ENCODE measurements at places on chromosomes 2 and 18.

- no peak for DNase-seq
Observed at GRCh38 chr2:173410579-173410978, 55.9 kb downstream of the CDCA7 start.

DNA sequence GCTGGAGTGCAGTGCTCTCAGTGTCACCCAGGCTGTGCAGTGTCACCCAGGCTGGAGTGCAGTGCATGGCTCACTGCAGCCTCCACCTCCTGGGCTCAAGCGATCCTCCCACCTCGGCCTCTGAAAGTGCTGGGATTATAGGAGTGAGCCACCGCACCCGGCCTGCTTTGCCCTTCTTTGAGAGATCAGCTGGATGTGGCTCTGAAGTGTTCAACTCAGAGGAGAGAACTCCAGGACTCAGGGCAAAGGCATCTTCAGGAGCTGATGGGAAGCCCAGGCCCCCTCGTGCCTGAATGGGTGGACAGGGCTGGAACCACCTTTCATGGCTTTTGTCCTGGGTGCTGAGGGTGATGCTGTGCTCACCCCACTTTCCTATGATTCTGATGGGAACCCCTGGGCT lies 52.0 kb upstream of the HAAO start:
- DNase-seq, result no peak

DNA sequence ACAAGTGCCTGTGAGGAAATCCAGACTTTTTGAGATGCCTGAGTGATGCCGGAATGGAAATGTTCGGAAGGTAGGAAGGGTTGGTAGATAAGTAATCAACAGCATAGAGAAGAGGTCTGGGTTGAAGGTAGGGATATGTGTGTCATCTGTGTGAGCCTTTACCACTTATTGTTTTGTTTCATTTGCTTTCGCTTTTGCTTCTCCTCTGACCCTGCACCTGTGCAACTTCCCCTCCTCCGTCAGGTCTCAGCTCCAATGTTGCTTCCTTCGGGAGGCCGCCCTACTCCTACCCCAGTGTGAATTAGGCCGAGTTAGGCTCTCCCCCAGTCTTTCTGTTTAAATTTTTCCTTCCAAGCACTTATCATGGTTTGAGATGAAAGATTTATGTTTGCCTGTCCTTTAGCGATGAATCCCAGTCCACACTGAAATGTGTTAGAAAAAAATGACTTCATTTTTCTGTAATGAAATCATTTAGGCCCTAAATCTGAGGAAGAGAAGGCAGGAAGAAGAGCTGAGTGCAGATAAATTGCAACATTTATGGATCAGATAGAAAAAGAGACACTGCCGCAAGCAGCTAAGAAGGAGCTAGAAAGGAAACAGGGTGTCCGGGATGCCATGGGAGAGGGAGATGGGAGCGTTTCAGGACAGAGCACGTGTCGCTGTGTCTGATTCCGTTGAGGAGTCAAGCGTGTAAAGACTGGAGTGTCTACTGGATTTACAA lies 139.6 kb upstream of the PELI1 start:
- DNase-seq, result peak; percentile 21

GRCh38 chr2:241315879-241316631 lies at the start of gene SEPTIN2:
Gene SEPTIN2, plus strand, starts transcription at chr2:241315925. Its CDS starts 8,308 bp downstream, at chr2:241324233.
- peak; percentile 63 for DNase-seq

GRCh38 chr2:26649992-26650712 lies 9.0 kb upstream of the CIB4 start:
- DNase-seq, result no peak

DNA sequence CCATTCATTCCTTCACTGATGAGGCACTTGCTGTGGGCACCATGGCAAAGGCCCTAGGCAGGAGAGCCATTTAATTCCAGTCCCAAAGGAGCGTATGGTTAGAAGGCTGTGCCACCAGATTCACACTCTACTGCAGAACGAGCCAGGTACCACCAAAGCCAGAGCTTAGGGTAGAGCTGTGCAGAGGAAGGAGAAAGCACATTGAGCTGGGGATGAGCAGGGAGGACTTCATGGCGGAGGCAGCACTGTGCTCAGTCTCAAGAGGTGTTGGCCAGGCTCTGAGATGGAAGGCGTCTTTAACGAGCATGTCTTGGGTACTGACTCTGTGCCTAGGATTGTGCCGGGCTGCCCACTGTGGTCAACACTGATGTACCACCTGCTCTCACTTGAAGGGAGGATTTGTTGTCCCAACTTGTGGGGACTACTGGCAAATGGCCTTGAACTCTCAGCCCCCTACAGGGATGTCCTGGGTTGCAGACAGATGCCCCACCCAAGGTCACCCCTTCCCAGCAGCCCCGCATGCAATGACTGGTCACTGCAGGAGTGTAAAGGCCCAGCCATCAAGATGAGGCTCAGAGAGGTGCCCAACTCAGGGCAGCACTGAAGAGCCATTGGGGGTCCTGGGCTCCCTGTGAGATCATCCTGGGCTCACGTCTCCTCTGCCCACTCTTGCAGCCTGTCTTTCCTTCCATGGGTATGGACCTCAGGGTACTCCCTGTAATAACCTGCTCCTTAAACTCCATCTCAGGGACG lies 251.4 kb downstream of the GLI2 start:
- DNase-seq, result no peak

DNA sequence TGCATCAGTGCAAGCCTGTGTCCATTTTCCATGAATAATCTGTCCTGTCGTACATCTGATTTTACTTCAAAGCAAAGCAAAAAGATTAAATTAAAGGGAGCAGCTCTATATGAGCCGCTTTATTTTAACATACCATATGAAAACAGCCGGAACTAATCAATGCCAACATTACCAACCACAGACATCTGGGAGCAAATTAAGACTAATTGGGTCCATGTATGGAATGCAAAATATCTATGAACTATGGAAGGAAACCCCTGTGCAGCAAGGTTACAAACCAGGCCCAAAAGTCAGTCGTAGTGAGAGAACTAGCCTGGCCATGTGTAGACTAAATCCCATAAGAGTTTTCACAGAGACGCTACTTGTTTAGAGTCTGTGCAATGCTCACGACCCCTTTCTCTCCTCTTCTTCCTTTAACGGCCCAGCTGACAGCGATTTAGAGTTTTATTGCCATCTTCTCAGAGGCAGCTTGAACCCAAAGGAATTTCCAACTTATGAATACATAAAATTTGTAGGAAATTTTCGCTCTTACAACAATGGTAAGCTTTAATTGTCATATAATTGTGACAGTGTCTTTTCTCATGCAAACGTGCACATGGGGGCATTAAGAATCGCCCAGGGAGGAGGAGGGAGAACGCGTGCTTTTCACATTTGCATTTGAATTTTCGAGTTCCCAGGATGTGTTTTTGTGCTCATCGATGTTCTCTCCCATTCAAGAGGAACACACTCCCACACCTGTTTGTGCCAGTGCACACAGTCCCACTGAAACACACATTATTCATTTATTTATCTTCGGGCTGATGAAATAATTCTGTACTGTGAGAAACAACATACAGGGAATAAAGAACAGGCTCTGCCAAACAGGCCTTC lies 52.9 kb upstream of the RPL31 start:
- no peak for DNase-seq

GRCh38 chr2:47843407-47843806 lies 60.5 kb downstream of the MSH6 start:
- DNase-seq, result no peak

DNA sequence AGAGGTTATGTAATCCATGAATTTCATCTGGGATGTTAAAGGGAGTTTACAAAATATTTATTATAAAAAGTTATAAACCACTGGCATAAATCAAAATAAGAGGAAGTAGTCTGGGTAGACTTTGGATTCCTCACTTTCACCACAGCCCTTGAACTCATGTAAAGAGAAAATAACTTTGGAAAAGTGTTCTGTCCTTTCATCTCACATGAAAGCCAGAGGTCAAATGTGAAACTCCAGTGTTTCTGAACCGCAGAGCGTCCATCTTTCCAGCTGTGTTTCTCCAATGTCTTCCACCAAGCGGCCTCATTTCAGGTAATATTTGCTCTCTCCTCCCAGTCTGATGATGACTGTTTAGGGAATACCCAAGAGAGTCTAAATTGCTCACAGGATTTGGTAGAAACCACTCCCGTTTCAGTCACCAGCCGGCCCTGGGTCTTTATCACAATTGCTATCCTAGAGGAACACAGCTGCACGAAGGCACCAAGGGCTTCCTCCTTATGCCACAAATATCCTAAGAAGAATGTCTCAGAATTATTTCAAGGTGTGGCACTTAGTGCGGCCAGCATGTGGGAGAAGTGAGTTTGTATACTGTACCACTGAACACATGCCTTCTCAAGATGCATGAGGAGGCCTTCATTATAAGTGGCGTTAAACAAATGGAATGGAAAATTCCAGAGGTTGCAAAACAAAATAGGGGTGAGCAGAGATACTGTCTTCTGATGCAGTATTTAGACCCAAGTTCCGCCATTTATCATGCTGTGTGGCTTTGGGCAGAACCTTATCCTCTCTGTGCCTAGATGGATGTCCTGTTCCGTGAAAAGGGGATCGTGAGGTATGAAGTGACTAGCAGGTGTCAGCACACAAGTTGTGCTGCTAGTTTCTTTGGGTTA lies 63.8 kb downstream of the ACTR2 start:
- DNase-seq, result no peak

- DNase-seq, result no peak
Observed at GRCh38 chr2:150404147-150404546, 83.3 kb downstream of the RND3 start.

- DNase-seq, result no peak
Observed at GRCh38 chr2:144835634-144836350, 315.9 kb upstream of the ZEB2 start.

DNA sequence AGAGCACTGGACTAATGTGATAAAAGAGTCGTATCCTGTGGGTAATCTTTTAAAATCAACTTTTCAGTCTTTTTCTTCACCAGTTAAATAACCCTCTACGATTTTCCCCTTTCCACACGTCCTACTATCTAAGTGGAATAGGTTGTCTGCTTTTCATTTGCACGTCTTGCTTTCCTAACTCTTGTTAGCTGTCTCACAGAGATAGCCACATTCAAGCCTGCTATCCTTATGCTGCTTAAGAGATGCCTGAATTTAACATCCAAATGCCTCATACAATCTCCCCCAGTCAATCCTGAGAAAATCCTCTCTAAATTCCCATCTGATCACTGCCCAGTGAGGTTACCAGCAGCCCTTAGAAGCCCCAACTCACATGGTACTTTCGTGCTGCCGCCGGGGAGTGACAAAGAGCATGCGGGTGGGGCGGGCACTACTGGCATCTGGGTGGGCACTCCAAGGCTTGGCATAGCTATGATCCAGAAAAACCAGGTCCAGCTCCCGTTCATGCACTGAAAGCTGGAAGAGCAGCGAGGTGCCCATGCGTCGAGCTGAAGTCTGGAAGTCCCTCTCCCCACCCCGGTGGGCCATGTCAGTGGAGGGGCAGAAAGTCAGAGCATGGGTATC lies 1.5 kb downstream of the KANSL3 start:
- no peak for DNase-seq

- no peak for DNase-seq
Observed at GRCh38 chr2:55141572-55142413, 90.3 kb downstream of the CLHC1 start.

GRCh38 chr2:1910021-1910420 lies 165.7 kb upstream of the PXDN start:
- no peak for DNase-seq

GRCh38 chr2:203461746-203462145 lies 73.4 kb downstream of the RAPH1 start:
- no peak for DNase-seq

GRCh38 chr18:420661-421246 lies 79.7 kb downstream of the COLEC12 start:
- DNase-seq, result no peak

DNA sequence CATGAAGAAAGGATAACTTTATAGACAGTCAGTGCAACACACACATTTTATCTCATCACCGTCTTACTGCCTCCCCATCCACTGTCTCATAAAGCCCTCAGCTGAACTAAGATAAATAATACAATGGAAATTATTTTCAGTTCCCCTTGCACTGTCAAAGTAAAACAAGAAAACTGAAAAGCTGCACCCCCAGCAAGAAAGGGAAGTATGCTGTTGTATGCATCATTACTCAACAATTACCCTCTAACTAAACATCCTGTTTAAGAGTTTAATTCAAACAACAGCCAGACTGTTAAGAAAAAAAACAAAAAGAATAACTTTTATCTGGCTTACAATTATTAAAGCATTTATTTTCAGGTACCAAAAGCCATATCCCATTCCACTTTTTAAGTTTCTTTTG lies 25.0 kb downstream of the MPPE1 start:
- peak; percentile 46 for DNase-seq

- DNase-seq, result no peak
Observed at GRCh38 chr18:59343926-59344325, 15.1 kb downstream of the LMAN1 start.

DNA sequence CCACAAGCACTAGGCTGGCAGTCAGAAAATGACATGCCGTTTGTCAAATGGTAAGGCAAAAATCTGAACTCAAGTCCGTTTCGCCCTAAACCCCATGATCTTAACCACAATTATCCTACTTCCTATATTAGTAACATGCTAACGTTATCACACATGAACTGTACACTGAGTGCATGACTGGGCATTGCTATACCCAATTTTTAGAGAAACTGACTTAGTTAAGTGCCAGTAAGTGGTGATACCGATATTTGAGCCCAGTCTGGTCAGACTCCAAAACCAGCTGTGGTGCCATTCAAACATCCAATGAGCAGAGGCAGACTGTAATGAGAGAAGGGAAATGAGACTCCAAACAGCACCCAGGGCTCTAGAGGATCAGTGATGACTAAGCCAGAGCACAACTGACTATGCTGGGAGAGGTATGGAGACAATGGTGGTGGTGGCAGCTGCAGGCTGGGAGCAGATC lies 311.7 kb upstream of the PKDCC start:
- peak; percentile 41 for DNase-seq
